ENCODE measurements at places on chromosomes 12 and 14.

GRCh38 chr14:52015411-52016030 lies 26.2 kb downstream of the RTRAF start:
- DNase-seq = no peak

GRCh38 chr12:76152181-76152807 lies 67.8 kb upstream of the NAP1L1 start:
- no peak for DNase-seq

GRCh38 chr14:69818758-69819191 lies 21.7 kb upstream of the SLC10A1 start:
- DNase-seq = peak; percentile 41

GRCh38 chr12:120234643-120235368 lies 30.7 kb downstream of the PXN start:
- no peak for DNase-seq

DNA sequence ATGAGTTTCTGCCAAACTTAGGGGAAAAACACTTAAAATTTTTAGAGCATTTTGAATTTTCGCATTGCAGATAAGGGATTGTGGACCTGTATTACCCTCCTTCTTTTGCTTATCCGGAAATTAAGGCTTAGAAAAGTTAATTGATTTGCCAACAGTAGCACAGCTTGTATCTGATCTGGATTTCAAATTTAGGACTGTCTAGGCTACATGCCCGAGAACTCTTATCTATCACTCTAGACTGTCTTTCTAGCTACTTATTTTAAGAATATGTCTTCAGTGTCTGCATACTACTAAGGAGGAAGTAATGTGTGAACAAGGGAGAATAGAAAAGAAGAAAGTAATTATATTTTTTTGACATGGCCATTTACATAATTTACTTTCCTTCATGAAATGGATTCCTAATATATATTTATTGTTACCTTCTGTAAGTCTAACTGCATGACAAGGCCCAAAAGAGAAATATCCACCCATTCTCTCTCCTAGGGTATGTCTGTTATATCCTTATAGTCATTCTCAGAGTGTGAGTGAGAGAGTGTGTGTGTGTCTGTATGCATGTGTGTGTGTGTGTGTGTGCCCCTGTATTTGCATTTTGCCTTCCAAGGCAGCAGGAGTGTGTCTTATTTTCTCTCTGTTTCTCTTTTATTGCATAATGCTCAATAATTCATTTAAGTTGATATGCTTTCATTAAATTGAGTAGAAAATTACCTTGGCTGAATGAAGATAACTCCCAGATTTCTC lies 132.1 kb downstream of the SLC5A8 start:
- DNase-seq = no peak

DNA sequence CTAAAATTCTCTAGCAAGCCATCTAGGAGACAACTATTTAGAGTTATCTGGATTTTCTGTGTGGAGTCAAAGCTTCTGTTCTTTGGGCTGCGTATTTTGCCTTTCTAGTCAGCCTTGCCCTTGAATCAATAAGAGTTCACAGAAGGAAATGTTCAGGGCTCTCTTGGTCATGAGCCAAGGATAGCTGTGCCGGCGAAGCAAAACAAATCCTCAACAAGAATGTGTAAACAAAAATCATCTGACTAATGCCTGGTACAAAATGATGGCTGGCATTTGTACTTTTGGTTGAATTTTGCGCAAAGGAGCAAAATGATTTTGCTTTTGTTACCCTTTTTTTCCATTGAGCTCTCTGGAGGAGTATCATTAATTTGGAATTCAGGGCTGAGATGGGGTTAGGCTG lies 171.1 kb downstream of the DACT1 start:
- no peak for DNase-seq
